ENCODE measurements at places on chromosomes 2 and 18.

DNA sequence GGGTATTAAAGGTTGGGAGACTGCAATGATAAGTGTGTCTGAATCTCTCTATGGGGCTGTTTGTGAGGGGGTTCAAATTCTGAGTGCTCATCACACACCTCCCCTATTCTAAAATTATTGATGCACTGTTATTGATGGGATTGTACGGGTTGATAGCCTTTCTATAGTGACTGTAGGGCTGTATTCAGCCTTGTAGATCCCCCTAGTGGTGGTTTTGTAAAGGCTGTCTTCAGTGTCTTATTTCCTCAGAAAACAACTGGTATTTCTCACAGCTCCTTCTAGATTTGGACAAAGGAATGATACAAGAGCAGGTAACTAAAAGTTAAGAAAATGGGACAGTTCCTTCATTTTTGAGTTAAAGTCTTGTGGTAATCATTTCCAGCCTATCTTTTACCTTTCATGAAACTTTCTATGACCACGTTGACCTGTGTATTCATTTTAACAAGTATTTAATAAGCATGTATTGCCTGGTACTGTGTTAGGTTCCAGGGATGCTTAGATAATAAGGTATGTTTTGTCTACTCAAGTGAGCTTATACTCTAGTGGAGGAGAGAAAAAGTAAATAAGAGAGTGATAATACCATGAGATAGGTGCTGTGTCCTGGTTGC is 21.2 kb downstream of the SMAD4 start:
- peak; percentile 36 for DNase-seq

GRCh38 chr2:134420259-134420658 is 166.4 kb downstream of the MGAT5 start:
- no peak for DNase-seq

GRCh38 chr2:64063924-64064331 is 44.7 kb upstream of the VPS54 start:
- no peak for DNase-seq

- peak; percentile 60 for DNase-seq
Observed at GRCh38 chr2:102187496-102188150, 800 bp downstream of the IL1RL2 start.

- DNase-seq, result no peak
Observed at GRCh38 chr2:207516206-207516605, 13.6 kb upstream of the CREB1 start.

DNA sequence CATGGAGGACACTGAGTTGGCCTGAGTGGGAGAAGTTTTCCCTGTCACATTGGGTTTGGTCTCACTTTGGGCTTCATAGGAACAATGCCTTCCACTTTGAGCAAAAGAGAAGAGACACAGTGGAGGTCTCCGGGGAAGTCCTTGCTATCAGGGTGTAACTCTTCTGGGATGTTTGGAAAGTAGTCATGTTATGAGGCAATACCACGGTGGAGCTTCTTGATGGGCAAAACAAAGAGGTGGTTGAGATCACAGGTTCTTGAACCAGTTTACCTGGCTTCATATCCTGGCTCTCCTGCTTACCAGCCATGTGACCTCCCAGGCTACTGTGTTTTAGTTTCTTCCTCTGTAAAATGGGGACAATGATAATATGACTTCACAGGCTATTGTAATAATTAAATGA is 478.6 kb downstream of the SLC4A3 start:
- no peak for DNase-seq

DNA sequence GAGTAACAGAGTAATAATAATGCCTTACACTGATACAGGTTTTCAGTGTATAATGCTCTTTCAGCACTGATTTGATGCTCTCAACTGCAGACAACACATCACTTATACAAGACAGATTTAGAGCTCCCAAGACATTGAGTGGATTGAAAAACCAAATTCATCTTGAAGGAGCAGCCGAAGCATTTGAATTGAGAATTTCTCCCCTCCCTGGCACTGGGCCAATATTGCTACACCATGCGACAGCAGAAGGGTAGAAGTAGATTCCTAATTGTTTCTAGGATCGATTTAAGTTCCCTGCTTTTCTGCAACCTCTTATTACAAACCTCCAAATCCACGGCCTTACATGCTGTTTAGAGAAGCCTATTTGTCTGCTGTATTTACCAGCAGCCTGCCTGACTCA is 15.5 kb downstream of the CENPA start:
- DNase-seq, result no peak

DNA sequence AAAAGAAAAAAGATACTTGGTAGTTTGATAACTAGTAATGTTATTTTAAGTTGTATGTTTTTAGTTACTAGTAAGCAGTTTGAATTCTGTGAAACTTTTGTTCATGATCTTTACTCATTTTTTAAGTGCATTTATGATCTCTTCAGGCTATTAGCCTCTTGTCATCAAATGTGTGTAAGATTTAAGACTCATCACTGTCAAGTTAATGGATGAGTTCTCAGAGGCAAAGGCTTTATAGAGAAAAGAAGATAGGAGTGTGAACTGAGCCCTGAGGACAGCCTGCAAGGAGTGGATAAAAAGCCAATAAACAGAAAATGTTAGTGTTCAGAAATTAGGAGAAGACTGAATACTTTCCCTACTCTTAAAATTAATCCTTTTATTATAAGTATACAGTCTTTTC is 13.5 kb downstream of the NDUFV2 start:
- no peak for DNase-seq

GRCh38 chr18:53489266-53489665 is 735.2 kb downstream of the MBD2 start:
- no peak for DNase-seq

GRCh38 chr2:234335661-234336228 is 161.1 kb downstream of the ARL4C start:
- DNase-seq, result peak; percentile 73

DNA sequence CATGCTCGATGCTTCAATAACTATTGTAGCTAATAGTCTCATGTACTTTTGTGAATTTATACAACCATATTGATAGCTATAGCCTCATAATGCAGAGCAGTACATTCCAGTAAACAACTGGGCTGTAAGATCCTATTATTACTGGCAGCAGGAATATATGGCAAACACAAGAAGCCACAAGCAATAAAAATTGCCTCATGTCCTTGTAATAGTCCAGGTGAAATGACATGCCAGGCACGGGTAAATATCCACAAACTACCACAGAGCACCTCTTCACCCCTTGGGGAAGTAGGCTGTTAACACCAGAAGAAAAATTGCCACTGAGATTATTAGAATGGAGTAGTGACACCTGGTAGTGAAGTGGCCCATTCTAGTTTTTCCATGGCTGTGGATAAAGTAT is 158.3 kb downstream of the MTX2 start:
- DNase-seq, result no peak

DNA sequence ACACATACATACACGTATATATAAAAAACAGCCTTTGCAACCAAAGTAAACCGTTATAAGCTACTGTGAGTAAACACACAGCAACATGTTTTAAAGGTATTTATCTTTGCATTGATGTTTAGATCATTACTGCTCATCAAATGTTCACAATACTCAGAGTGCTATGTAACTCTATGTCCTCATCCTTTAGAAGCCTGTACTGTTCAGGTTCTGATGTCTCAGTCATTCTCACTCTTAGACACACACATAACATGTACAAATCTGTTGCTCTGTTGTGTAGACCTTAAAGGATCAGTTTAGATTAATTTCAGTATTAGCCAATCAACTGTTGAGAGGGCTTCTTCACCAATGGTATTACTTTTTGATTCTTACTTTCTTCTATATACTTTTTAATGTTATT is 139.7 kb upstream of the ITGB6 start:
- DNase-seq, result no peak

DNA sequence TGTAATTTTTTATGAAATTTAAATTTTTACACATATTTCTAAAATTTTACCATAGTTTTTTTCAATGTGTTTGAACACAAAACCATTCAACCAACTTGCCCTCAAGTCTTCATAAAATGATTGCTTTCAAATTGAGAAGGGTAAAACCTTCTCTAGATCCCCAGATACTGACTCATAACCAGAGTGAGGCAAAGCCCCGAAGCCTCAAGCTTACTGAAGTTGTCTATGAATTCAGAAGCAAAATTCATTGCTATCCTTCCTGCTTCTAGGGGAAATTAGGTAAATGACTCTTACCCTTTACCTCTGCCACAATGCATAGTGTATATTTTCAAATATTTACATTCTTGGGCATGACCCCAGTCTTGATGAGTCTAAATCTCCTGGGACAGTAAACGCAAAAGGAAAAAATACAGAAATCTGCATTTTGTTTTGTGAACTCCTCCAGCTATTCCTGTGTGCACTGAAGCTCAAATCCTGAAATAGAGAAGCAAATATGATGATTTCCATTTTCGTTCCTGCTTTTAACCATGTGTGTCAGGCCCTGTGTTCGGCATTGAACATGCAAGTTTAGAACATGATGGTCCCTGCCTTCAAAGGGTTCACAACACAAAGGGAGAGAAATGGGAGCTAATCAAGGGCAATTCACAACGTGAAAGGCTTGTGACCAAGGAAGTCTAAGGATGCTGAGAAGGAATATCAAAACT is 246.3 kb downstream of the SUCLG1 start:
- DNase-seq, result no peak

DNA sequence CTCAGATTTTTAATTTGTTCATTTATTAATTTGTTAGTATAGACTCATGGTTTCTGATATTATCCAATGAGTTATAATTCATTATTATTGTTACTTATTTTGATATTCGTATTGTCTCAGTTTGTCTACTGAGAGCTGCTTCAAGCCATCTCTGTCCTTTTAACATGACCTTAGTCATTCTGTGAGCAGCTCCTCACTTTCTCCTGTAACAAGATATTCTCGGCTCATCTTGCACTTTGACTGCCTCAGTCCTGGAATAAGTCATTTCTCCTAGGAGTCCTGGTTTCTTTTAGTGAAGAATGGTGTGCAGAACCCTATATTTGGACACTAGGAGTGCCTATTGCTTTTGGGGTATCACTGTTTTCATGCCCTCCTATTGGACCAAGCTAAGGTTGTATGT is 13.2 kb downstream of the ASB1 start:
- no peak for DNase-seq

GRCh38 chr2:174495365-174496012 is 8.7 kb upstream of the GPR155 start:
- DNase-seq, result no peak
